CD14-positive monocyte (primary cell): ENCODE measurements at places on chromosomes 11 and 22.
A peak's percentile ranks its signal among the peaks of the same experiment; 100 is the strongest.

GRCh38 chr11:73072935-73073481 lies 69.1 kb downstream of the FCHSD2 start:
- DNase-seq = peak; percentile 48

DNA sequence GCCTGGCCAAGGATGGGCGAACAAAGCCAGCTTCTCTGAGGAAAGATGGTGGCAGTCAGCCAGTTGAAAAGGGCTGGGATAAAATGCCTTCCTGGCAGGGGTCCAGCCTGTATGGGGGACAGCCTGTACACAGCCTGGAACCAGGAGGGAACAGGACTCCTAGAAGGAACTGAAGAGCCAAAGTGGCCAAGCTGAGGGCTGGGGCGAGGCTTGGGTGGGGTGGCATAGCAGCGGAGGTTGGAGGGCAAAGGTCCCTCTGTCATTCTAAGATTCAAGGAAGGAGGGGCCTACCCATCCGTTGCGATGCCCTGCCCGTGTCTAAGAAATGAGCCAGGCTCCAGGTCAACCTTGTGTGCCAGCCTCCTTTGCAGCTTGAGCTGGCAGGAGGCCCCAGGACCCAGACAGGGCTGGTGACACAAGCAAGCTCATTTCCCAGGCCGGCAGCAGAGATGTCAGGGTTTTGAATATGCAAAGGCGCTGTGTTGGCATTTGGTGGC lies 22.6 kb downstream of the FADD start:
- no peak for DNase-seq

GRCh38 chr22:38243007-38243765 lies 29.6 kb downstream of the TMEM184B start:
- DNase-seq = no peak

DNA sequence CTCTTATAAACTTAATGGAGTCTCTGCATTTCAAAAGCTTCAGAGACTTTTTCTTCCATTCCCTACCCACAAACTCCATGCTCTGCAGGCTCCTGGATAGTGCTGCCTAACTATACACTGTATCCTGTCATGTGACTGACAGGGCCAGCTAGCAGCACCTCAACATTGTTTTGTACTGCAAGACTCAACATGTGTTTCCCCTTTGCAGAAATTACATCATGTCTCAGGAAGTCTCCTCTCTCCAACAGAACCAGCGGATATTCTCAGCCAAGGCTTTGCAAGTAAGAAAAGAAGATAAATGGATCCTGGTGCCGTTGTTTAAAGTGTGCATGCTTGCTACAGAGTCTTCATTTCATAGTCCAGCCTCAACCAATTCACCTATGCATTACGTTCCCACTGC lies 164.0 kb upstream of the UBASH3B start:
- no peak for DNase-seq

DNA sequence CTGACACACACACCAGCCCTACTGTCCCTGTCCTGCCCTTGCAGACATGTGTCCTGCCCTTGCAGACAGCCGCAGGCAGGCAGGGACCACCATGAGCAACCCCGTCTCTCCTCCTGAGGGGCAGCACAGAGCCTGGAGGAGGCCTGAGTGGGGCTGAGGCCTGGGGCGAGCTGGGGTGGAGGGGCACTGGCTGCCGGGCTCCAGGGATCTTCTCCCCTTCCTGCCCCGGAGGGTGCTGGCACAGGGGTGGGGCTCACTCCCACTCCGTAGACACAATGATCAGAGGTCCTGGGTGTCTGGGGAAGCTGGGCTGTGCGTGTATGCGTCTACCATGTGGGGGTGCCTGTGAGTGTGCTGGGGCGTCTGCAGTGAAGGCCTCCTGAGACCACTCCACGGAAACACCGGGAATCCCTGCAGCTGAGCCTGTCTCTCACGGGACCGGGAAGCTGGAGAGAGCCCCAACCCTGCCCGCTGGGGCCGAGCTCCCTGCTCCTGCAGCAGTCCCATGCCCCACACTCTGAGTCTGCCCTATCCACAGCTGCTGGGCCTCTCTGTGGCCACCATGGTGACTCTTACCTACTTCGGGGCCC lies 588 bp downstream of the TSPAN32 start:
- peak; percentile 24 for DNase-seq

GRCh38 chr11:102220728-102221467 lies 96.4 kb upstream of the BIRC3 start:
- DNase-seq = no peak

DNA sequence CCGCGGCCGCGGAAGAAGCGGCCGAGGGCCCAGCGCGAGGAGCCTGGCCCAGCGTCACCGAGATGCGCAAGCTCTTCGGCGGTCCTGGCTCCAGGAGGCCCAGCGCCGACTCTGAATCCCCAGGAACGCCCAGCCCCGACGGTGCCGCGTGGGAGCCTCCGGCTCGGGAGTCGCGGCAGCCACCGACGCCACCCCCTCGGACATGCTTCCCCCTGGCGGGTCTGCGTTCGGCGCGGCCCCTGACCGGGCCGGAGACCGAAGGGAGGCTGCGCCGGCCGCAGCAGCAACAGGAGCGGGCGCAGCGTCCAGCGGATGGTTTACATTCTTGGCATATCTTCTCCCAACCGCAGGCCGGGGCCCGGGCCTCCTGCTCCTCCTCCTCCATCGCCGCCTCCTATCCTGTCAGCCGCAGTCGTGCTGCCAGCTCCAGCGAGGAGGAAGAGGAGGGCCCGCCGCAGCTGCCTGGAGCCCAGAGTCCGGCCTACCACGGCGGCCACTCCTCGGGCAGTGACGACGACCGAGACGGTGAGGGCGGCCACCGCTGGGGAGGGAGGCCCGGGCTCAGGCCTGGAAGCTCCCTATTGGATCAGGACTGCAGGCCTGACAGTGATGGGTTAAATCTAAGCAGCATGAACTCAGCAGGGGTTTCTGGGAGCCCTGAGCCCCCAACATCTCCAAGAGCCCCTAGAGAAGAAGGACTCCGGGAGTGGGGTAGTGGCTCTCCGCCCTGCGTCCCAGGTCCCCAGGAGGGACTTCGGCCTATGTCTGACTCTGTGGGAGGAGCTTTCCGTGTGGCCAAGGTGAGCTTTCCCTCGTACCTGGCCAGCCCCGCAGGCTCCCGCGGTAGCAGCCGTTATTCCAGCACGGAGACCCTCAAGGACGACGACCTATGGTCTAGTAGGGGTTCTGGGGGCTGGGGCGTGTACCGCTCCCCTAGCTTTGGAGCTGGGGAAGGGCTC lies 1.2 kb downstream of the ARHGEF17 start:
- DNase-seq = peak; percentile 56

GRCh38 chr11:68692115-68692514 lies 7.8 kb downstream of the GAL start:
- DNase-seq = no peak

GRCh38 chr11:115421352-115421991 lies 82.7 kb downstream of the CADM1 start:
- DNase-seq = no peak

GRCh38 chr22:25223269-25223850 lies 3.9 kb downstream of the CRYBB2 start:
- no peak for DNase-seq

DNA sequence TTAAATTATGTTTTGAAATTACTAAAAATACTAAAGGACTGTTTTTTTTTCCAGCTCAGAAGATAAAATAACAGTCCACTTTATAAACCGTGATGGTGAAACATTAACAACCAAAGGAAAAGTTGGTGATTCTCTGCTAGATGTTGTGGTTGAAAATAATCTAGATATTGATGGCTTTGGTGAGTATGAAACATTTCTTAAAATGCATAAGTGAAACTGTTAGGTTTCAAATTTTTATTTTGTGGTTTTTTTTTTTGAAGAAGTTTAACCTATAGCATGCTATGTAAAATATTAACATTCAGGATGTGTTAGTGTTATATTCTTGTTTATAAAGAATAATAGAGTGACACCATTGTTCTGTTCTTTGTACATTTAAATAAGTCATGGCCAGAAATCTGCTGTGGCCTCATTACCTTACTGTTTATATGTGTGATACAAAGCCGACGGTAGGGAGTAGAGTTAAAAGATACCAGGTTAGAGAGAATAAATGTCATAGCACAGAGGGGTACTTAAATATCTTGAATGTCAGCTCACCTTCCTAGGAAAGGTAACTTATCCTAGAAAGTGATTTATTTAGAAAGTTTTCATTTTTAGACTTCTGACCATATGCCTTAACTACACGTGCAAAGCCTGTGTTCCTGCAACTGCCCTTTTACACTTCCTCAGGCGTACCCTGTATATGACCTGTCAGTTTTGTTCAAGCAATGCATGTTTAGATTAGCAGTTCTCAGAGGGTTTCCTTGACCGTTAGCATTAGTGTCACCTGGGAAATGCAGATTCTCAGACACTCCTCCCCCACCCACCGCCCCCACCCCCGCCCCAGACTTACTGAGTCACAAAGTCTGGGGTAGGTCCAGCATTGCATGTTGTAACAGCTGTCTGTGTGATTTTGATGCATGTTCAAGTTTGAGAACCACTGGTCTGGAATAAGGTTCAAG lies 6.3 kb downstream of the FDX1 start:
- DNase-seq = no peak

- DNase-seq = no peak
Observed at GRCh38 chr11:95415837-95416304, 184.9 kb upstream of the SESN3 start.

- DNase-seq = no peak
Observed at GRCh38 chr22:43078522-43078921, 10.7 kb downstream of the TTLL1 start.

DNA sequence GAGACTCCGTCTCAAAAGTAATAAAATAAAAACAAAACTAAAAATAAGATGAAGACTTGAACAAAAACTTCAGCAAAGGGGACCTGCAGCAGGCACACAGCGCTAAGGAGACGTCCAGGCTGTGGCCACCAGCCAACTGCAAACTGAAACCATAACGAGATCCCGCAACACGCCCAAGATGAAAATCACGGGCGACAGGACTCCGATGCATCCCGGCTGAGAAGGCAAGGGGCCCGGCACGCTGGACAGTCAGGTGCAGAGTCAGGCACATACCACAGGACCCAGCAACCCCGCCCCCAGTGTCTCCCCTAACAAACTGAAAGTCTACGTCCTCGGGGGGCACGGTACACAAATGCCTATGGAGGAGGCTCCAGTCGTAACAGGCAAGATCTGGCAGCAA lies 9.2 kb downstream of the HRAS start:
- no peak for DNase-seq

DNA sequence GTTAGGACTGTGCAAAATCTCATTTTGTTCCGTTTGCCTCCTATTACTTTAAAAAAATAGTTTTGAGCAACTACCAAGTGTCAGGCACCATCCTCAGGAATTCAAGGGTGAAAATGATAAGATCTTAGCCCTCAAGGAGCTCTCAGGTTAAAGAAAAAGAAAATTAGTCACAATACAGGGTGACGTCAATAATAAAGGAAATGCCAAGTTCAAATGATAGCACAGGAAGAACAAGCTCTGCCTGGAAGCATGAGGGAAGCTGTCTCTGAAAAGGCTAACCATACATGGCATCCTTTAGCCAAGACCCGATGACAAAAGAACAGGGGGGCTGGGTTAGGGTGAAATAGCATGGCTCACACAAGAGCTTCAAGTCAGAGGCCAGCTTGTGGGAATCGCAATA lies 11.1 kb upstream of the MPZL2 start:
- DNase-seq = no peak

- no peak for DNase-seq
Observed at GRCh38 chr11:134468081-134468668, 56.1 kb upstream of the B3GAT1 start.

- DNase-seq = no peak
Observed at GRCh38 chr11:46222490-46223251, 54.8 kb upstream of the CREB3L1 start.

DNA sequence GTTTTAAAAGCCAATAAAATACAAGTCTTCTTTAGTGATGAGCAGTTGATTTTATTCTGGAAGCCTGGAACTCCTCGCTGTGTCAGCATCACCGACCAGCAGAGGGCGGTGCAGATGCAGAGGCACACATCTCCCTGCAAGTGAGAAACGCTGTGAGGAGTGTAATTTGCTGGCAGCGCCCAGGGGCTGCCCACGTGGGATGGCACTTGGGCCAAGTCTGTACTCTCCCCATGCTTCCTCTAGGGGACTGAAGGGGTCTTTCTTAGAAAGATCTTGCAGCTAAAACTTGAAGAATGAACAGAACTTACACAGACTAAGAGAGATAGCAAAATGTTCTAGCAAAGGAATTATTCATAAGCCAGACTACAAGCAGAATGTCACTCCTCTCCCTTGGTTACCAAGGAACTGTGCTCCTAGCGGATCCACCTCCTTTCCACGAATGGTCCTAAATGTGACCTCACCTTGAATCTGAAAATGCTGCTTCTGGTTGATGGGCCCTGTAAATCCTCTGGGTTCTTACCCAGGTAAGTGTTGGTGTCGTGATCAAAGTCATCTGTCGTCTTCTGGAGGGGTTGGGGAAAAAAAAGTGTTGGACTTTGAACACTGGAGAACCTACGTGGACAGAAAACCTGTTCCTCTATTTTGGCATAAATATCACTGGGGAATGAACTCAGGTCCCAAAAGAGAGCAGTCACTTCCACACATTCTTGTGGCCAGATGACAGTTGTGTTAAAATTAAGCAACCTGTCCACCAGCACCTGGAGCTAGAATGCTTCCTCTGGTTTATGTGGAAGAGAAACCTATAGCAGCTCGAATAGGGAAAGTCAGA lies 31.8 kb downstream of the CNTF start:
- peak; percentile 67 for DNase-seq

DNA sequence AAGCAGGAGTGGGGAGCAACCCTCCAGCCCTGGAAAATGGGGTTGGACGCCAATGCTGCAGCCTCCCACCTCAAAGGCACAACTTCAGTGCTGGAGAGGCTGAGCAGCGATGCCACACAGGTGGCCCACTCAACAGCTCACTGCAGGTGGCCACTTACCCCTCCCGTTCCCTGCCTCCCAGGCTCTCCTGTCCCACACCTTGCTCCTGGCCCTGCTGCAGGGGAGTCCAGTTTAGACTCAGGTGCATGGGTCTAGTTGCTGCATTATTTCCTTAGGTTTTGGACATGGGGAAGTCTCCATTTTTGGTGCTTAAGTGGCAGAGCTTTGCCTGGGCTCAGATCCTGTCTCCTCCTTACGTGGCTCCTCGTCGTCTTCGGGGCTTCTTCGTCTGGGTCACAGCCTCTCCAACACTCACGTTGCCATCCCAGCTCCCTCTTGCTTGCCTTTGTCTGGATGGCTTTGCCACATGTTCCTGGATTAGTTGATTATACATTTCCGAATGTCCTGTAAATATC lies 898.3 kb downstream of the BRD1 start:
- DNase-seq = no peak

DNA sequence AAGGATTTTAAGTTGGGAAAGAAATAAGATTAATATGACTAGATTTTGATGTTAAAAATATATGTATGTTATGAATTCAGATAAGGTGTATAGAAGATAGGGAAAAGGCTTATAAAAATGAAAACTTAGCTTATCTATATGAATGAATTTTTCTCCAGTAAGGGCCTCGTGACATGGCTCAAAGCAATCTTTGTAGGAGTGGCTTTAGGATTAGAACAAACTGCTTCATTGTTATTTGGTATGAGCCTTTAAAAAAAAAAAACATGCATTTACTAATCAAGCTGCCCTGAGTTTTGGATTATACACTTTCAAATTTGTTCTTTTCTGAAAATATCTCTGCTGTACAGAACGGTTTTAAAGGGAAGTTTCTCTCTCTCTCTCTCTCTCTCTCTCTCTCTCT lies 905.9 kb downstream of the OPCML start:
- no peak for DNase-seq

- no peak for DNase-seq
Observed at GRCh38 chr11:79609511-79609910, 168.7 kb upstream of the TENM4 start.
